ENCODE measurements at places on chromosomes 1 and 21. TPM values are rescaled to one million over a fixed set of nuclear protein-coding genes. Genes with fewer than 3 reads are reported as not detected.

The TNFRSF9 gene
- total RNA-seq: 0.36 TPM

The AADACL3 gene
- not detected for total RNA-seq

The ANKRD35 gene
- total RNA-seq: 7.2 TPM

The TLCD4 gene
- 9.3 TPM for total RNA-seq

The DUSP12 gene
- total RNA-seq: 19.3 TPM

The WDR64 gene
- not detected for total RNA-seq

The GJA8 gene
- not detected for total RNA-seq

- no peaks in the 10 kb centered on the region for H3K4me1 ChIP-seq
- DNase-seq: no peak
- H3K27ac ChIP-seq: no peak overlapping the region
- H3K27me3 ChIP-seq: no peaks in the 10 kb centered on the region
Measured at GRCh38 chr1:247961791-247962190, 3.2 kb upstream of the OR2AK2 start.

GRCh38 chr1:69567652-69568420, at the start of gene LRRC7:
Gene LRRC7, plus strand, starts transcription at chr1:69567922. Its CDS starts 718 bp downstream, at chr1:69568640.
- peak; percentile 75 for DNase-seq
- H3K27me3 ChIP-seq: no peaks in the 10 kb centered on the region
- no peaks in the 10 kb centered on the region for H3K36me3 ChIP-seq

DNA sequence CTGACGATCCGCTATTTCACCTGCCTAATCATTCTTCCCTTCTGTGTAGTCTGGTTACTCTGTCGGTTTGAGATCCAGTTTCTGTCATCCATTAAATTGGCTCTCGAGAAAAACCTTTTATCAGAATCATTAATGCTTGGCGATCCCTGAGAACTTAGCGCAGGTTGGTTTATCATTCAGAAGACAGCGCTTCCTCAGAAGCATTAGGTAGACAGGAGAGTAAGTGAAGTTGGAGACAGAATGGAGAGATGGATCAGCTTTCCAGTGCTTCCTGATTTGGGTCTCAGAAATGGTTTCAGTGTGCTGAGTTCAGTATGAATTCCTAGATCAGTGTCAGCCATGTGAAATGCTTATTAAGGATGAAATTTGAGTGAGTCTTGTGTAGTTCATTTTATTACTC, 1.3 kb downstream of the USP1 start:
- peak overlapping the region; percentile 90 for H3K4me3 ChIP-seq
- H3K36me3 ChIP-seq: no peaks in the 10 kb centered on the region
- H3K27me3 ChIP-seq: no peaks in the 10 kb centered on the region

DNA sequence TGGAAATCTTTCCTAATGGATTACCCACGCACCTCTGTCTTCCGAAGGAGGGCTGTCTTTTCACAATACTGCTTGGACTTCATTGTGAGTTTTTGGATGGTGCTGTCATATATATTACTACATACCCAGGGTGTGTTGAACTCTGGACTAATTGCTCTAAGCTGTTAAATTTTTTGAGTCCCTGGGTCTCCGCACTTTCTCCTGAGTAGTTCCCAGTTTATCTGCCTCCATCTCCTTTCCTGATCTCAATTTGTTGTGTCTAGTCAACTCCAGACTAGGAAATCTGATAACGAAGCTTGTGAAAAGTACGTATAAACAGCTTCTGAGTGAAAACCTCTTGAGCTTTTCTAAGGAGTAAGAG, 211.1 kb downstream of the ROR1 start:
- H3K27ac ChIP-seq: peak overlapping the region; percentile 18
- H3K36me3 ChIP-seq: no peaks in the 10 kb centered on the region
- no peak overlapping the region for H3K4me3 ChIP-seq
- peaks cover 13% of the 10 kb centered on the region for H3K4me1 ChIP-seq

DNA sequence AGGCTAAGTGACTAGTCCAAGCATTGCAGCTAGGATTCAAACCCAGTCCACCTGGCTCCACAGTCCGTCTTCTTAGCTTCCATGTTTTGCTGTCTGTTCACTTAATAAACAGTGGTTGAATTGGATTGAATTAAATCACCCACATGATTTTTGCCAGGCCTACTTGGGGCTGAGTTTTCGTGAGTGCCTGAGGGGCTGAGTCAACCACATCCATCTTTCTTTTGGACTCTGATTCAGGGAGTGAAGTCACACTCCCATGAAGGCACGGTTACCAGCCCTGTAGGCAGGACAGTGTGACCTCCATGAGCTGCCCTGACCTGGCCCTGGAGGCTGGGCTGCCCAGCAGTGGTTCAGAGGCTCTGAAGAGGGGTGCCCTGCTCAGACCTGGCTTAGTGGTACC, 123.7 kb downstream of the ACTL8 start:
- H3K4me1 ChIP-seq: no peaks in the 10 kb centered on the region
- H3K36me3 ChIP-seq: no peaks in the 10 kb centered on the region
- no peak overlapping the region for H3K4me3 ChIP-seq
- no peaks in the 10 kb centered on the region for H3K27me3 ChIP-seq

DNA sequence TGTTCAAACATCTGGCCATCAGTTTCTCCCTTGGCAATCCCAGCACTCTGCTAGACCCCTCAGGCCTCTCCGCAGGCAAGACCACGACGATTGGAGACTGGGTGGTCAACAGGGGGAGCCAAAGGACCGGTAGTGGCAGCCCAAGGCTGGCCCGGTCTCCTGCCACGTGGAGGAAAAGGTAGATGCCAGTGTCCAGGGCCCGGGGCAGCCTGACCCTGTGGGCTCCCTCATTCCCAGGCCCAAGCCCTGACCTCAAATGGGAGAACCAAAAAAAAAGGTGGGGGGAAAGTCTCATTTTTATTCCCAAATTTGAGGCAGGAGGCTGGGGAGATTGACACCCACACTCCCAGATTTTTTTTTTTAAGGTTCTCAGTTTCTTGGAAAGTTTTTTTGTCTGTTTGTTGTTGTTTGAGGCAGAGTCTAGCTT, 24.8 kb downstream of the S100A6 start:
- H3K27ac ChIP-seq: no peak overlapping the region
- no peak overlapping the region for H3K4me3 ChIP-seq
- peaks cover 3% of the 10 kb centered on the region for H3K4me1 ChIP-seq
- H3K36me3 ChIP-seq: no peaks in the 10 kb centered on the region
- peak; percentile 89 for DNase-seq
- H3K27me3 ChIP-seq: no peaks in the 10 kb centered on the region

GRCh38 chr1:40692429-40692895, 958 bp downstream of the NFYC start:
- H3K27ac ChIP-seq: peak overlapping the region; percentile 95
- peak overlapping the region; percentile 58 for H3K4me3 ChIP-seq
- DNase-seq: no peak
- no peaks in the 10 kb centered on the region for H3K27me3 ChIP-seq
- peaks cover 5% of the 10 kb centered on the region for H3K4me1 ChIP-seq
- no peaks in the 10 kb centered on the region for H3K36me3 ChIP-seq

- no peaks in the 10 kb centered on the region for H3K4me1 ChIP-seq
- no peaks in the 10 kb centered on the region for H3K27me3 ChIP-seq
- H3K36me3 ChIP-seq: peaks cover 5% of the 10 kb centered on the region
- no peak overlapping the region for H3K27ac ChIP-seq
- no peak overlapping the region for H3K4me3 ChIP-seq
- DNase-seq: no peak
Measured at GRCh38 chr1:54241364-54241763, 41.4 kb downstream of the MRPL37 start.

DNA sequence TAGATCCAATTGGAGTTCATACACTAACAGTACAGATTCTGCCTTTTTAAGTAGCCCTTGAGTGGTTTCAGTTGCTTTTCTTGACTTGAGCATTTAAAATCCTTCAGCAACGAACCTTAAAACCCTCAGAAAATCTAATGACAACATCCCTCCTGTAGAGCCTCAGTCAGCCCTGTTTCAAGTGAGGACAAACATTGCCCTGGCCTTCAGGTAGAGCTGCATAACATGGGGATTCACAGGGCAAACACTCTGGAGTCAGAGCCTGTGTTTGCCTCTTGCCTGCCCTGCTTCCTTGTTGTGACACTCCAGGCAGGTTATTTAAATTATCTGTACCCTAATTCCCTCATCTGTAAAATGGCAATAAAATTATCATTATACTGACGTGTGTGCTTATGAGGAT, 96.1 kb upstream of the KCNA3 start:
- H3K27ac ChIP-seq: no peak overlapping the region
- no peak overlapping the region for H3K4me3 ChIP-seq
- no peaks in the 10 kb centered on the region for H3K4me1 ChIP-seq
- H3K36me3 ChIP-seq: no peaks in the 10 kb centered on the region

GRCh38 chr1:185017966-185018365, 27.4 kb upstream of the RNF2 start:
- no peak for DNase-seq
- no peaks in the 10 kb centered on the region for H3K27me3 ChIP-seq
- no peaks in the 10 kb centered on the region for H3K36me3 ChIP-seq
- no peak overlapping the region for H3K4me3 ChIP-seq
- H3K27ac ChIP-seq: no peak overlapping the region

DNA sequence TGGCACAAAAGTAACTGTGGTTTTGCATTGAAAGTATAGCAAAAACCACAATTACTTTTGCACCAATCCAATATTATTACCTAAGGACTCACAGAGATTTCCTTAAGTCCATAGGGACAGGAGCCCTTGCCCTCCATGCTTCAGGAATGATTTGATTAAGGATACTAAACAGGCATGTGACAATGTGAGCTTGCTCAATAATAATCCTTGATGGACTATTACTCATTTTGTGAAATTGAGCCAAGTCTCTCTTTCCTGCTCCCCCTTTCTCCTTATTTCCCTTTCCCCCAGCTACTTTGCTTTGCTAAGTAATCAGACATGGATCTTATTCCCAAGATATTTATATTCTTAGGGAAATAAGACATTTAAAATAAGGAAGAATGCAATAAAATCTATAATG, 21.6 kb upstream of the RGL1 start:
- H3K4me1 ChIP-seq: no peaks in the 10 kb centered on the region
- H3K27ac ChIP-seq: no peak overlapping the region
- no peak for DNase-seq
- H3K4me3 ChIP-seq: no peak overlapping the region

DNA sequence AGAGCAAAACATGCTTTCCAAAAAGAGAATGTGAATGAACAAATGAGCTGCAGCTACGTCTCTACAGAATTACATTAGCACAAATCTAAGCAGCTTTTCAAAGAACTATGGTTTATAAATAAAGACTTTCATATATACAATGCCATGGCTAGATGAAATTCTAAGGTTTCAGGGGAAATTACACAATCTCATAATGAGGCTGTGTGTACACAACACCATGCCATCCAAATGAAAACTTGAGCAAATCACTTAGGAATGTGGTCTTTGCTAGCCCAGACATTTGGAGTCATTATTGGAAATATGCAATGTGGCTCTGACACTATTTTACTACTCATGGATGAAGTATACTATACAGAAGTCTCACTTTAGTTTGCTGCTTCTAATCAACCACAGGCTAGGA, 37.5 kb downstream of the SPAG17 start:
- DNase-seq: no peak
- no peaks in the 10 kb centered on the region for H3K36me3 ChIP-seq
- H3K27ac ChIP-seq: no peak overlapping the region
- H3K27me3 ChIP-seq: no peaks in the 10 kb centered on the region
- H3K4me3 ChIP-seq: no peak overlapping the region
- no peaks in the 10 kb centered on the region for H3K4me1 ChIP-seq

Measured in aorta (tissue), 5 donors.